ENCODE measurements at places on chromosomes 5 and 9.

DNA sequence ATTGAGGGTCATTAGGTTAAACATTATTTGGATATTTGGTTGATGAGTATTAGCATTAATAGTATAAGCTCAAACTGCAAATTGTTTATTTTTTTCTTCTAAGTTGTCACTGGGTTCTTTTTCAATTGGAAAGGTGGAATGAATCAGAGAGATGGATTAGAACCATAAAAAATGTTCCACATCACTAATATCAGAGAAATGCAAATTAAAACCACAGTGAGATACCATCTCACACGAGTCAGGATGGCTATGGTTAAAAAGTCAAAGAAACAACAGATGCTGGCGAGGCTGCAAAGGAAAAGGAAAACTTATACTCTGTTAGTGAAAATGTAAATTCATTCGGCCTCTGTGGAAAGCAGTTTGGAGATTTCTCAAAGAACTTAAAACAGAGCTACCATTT is 122.8 kb downstream of the CCDC192 start:
- no peak for DNase-seq

DNA sequence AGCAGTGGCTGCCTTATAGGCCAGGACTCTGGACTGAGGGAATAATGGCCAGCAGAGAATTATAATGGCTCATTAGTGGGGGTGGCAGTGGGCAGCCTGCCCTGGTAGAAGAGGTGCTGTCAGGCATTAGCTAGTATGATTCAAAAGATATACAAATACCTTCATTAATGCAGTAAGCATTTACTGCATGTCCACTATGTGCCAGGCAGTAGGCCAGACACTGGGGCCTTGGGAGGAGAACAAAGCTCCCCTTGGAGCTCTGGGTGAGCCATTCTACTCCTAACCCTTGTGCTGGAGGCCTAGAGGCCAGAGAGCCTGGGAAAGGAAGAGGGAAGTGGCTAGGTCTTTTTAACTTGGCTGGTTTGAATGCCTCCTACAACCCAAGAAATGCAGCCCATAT is 2.0 kb upstream of the GARNL3 start:
- no peak for DNase-seq

GRCh38 chr5:172872997-172873491 is 39.0 kb downstream of the ERGIC1 start:
- no peak for DNase-seq

GRCh38 chr5:137791799-137792198 is 37.6 kb upstream of the HNRNPA0 start:
- no peak for DNase-seq

GRCh38 chr5:31495336-31495735 is 36.6 kb downstream of the DROSHA start:
- no peak for DNase-seq

GRCh38 chr5:58804291-58804690 is 221.4 kb downstream of the RAB3C start:
- no peak for DNase-seq

DNA sequence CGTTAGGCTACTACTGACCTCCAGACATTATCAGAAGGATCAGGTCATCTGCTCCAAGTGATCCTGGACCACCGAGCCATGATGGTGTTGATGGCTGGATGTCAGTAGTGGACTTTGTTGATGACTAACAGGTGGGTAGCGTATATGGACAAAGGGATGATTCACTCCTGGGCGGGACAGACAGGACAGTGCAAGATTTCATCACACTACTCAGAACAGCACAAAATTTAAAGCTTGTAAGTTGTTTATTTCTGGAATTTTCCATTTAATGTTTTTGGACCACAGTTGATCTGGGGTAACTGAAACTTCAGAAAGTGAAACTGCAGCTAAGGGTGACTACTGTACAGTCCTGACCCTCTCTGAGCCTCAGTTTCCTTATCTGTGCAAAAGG is 12.7 kb downstream of the PDGFRB start:
- peak; percentile 95 for DNase-seq

- no peak for DNase-seq
These were observed 79.4 kb downstream of the AMBP start for GRCh38 chr9:113998525-113999255.

DNA sequence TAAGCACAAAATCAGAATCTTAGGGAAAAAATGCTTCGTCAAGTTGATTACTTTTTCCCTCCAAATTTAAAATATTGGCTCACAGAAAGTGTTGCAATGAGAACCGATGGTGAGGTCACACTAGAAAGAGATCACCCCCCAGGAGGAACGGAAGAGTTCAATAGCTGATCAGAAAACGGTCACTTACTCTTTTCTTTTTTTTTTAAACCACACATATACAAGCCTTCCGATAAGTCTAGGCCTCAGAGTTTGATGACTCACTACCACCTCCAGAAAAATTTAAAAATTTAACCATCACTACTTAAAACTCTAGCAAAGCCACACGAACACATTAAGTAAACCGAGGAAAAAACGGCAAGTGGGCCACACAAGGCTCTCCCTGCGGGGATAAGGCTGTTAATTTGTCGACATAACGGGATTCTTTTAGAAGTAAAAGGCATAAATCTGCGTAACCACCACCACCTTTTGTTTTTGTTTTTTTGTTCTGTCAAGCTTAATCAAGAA is 1.2 kb downstream of the SURF4 start:
- DNase-seq = peak; percentile 46

DNA sequence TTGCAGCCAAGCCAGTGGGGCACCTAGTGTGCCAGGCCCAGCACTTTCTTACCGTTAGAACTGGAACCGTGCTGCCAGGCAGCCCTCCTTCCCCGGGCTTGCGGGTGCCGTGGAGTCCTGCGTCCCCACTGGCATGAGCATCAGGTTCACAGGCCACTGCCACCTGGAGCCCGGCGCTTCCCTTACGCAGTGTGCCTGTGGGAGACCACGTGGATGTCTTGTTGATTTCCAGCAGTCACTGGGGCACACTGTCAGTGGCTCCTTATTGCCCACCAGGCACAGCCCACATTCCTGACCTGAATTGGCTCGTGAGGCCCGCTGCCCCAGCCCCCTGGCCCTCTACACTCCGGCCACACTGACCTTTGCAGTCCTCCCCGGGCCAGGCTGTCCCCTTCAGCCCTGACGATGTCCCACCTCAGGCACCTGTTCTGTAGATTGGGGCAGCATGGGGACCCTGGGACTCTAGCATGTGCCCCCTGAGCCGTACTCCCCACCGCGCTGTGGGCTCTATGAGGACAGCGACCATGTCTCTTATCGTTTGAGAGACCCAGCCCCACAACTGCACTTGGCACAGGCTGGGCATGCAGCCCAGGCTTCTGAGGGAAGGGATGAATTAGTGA is 10.4 kb upstream of the CEL start:
- DNase-seq = no peak

GRCh38 chr5:177085985-177086653 is 596 bp upstream of the FGFR4 start:
- no peak for DNase-seq

- DNase-seq = no peak
These were observed 1.3 kb downstream of the MINAR2 start for GRCh38 chr5:129748913-129749880.

GRCh38 chr9:127720031-127720864 is 4.4 kb downstream of the TTC16 start:
- no peak for DNase-seq

- no peak for DNase-seq
These were observed 183.9 kb upstream of the POU5F2 start for GRCh38 chr5:93925321-93925720.

GRCh38 chr5:9877488-9877887 is 247.3 kb upstream of the TAS2R1 start:
- DNase-seq = no peak

DNA sequence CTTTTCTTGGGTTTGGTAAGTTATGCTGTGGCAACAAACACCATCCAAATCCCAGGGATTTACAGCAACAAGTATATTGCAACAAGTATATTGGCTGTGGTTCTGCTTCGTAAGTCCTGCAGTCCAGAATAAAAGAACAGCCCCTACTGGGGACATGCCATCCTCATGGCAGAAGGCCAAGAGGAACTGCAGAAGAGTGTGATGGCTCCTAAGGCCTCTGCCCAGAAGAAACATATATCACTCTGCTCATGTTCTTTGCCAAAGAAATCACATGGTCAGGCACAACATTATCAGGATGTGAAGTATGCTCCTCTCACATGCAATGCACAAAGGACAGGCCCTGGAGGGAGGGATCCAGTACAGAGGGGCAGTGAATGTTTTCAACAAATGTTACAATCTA is 159.6 kb upstream of the TAS2R1 start:
- DNase-seq = no peak

DNA sequence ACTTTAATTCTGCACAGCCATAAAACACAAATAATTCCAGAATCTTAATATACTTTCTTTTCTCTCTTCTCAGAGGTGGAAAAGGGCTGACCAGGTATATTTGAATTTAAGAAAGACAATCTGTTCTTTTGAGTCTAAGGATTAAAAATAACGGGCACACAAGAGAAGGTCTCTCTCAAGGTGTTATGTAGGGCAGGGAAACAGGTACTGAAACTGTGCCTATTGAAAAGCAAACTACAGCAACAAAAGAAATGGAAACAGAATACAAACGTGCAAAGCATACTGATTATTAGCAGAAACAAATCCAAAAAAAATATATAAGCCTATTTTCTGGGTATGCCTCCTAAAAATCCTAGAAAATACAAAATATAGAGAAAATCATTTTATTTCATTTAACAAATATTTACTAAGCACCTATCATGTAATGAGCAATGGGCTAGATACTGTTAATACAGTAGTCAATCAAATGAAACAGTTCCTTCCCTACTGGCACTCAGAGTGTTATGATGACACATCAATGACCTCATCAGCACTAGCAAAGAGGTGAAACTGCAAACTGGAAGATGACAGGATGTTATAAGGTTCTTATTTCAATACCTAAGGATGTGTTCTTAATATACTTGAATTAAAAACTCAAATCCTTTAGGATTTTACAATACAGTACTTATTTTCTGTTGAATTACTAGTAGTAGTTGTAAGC is 87.7 kb downstream of the AUH start:
- peak; percentile 46 for DNase-seq

DNA sequence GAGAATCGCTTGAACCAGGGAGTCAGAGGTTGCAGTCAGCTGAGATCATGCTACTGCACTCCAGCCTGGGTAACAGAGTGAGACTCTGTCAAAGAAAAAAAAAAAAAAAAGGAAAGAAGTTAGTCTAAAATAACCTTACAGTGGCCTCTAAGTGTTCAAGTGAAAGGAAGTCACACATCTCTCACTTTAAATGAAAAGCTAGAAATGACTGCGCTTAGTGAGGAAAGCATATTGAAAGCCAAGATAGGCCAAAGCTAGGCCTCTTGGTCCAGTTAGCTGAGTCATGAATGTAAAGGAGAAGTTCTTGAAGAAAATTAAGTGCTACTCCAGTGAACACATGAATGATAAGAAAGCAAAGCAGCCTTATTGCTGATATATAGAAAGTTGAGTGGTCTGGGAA is 38.1 kb downstream of the ITGA1 start:
- no peak for DNase-seq

DNA sequence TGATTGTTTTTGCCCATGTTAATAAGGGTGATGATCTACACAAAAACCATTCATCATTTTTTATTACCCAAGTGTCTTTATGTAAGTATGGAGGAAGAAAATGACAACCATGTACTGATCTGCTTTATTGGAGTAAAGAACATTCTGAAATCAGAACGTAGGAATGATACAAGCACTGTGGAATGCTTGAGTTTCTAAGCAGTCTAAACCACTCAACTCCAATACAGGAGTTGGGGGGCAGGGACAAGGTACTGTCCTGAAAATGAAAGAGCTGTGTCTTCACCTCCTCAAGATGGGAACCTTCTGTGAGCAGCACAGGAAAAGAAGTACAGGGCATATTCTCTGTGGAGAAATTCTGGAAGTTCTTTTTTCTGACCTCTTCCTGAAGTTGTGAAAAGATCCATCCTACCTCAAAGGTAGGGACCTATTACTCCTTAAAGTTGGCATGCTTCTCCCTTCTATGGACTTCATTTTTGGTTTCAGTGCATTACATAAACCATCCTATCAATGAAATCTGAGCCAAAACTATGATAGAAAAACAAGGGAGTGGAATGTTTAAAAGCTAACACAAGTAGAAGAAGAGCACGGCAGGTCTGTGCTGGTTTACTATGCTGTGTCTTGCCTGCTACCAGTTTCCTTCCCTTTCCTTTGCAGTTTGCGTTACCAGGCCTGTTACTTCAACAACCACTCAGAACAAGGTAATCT is 202.6 kb downstream of the SEMA5A start:
- peak; percentile 43 for DNase-seq

GRCh38 chr5:376799-377325 is 55.3 kb downstream of the AHRR start:
- no peak for DNase-seq

All from RPMI7951 (cell line).